Hepatocyte (in vitro differentiated cells): ENCODE measurements at places on chromosomes 4 and X. TPM values are rescaled to one million over a fixed set of nuclear protein-coding genes. Genes with fewer than 3 reads are reported as not detected.

CCDC158 gene
- not detected in 2 replicates for total RNA-seq

DNA sequence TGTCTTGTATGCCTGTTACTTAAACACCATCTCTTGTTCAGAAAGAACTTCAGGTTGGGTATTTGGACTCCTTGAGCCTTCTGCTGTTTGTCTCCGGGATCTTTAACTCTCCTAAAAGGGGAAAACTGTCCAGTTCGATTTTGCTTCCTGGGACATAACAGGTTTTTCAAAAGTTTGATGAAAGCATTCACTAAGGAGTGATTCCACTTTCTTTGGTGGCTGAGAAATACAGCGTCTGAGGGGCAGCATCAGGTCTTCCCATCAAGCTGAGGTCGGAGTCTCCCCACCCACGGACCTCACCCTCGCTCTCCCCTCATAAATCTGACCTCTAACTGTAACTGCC is 1.4 kb downstream of the AFAP1 start:
- DNase-seq, result no peak

WDR17 gene
- total RNA-seq, result 1.1 and 3.1 TPM in 2 replicates

UGT2B11 gene
- total RNA-seq, result 17.1 and 19.5 TPM in 2 replicates

HHIP gene
- total RNA-seq, result 20.2 and 20.8 TPM in 2 replicates

DNA sequence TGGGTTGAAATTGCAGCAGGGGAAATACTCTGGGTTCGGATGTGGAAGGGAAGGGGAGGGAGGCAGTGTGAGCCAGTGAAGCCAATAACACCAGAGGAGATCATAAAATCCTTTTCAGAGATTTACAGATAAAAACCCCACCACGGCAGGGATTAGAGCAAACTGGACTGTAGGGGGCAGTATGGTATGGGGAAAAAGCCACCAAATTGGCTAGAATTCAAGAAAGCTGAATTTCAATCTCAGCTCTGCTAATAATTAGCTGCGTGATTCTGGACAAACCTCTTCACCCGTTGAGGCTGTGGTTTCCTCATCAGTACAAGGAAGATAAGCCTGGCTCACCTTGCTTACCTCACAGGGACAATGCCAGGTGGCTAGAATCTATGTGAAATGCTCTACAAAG is 108.1 kb downstream of the ATG4A start:
- DNase-seq, result peak; percentile 62

- DNase-seq, result no peak
These were observed 107.9 kb downstream of the ZNF827 start for GRCh38 chr4:145830699-145831098.

- DNase-seq, result no peak
These were observed 139.7 kb downstream of the SMIM20 start for GRCh38 chr4:26053761-26054160.

DNA sequence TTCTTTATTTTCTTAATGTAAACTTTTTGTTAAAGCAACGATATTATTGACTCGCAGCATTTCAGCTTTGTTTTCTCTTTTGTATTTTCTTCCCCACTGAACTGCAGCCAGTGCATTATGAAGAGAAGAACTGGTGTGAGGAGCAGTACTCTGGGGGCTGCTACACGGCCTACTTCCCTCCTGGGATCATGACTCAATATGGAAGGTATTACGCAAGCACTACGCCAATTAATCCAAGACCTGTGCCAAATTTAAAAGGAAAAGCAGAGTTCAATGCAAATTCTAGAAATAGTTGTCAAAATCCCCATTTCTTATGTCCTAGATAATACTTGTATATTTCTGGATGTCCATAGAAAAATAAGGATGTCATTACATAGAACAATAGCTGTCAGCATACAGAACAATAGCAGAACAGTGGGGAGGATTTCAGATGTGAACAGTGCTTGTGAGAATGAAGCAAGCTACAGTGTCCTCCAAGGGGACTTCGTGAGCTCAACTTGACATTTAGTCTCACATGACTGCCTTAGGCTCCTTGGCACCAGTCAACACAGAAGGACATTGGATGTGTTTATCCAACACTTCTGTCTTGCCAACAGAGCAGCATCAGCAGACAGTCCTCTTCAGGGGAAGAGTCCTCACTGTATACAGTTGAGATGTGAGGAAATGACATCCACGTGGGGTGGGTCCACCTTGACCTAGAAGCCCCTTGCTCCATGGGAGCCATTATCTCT is 85.9 kb downstream of the MAOA start:
- DNase-seq, result no peak

GRCh38 chrX:155215443-155216178 is 649 bp upstream of the VBP1 start:
- no peak for DNase-seq

GRCh38 chr4:156169861-156170260 is 216.2 kb upstream of the CTSO start:
- DNase-seq, result no peak

SYN1 gene
- 0.43 and 1.2 TPM in 2 replicates for total RNA-seq

DNA sequence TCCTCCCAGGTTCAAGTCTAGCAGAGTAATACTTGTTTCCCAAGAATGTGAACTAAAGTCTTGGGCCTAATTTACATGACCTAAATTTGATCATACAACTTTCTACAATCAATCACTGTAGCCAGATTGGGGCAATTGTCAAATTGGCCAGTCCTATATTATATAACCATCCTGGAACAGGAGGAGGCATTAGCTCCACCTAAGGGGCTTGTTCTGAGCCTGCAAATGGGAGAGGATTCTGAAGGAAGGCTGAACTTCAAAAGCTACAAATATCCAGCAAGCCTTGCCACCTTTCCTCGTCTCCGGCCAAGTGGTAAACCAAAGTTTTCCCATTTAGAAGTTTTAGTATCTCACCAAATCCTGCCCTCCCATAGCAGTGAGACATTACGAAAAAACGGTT is 1289.6 kb upstream of the TENM3 start:
- no peak for DNase-seq

RHOXF2B gene
- not detected in 2 replicates for total RNA-seq

GRCh38 chrX:71181558-71181909 is 36.9 kb downstream of the NLGN3 start:
- DNase-seq, result no peak

GRCh38 chrX:45806410-45807121 is 605.9 kb upstream of the DIPK2B start:
- peak; percentile 24 for DNase-seq

- DNase-seq, result peak; percentile 26
These were observed 65.6 kb downstream of the MRPL1 start for GRCh38 chr4:77927991-77928925.

DNA sequence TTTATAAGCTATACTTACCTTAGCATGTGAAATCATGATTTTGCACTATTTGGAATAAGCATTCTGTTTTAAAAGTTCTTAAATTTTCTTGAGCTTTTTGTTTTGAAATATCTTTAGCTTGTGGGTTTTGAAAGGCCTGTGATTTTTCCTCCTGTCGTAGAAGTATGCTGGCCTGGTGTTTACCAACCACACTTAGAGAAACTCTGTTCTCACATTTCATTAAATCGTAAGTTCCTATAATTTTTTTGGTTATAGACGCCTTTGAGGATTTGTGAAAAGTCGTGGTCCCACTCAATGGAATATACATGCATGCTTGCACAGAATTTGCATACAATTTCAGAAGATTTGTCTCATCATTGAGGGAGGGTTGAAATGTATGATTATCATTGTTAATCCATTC is 63.6 kb downstream of the PDLIM5 start:
- no peak for DNase-seq

- DNase-seq, result no peak
These were observed 116.2 kb downstream of the PDHA2 start for GRCh38 chr4:95956094-95956493.

GRCh38 chrX:40073439-40074054 is 24.2 kb downstream of the BCOR start:
- DNase-seq, result no peak

DNA sequence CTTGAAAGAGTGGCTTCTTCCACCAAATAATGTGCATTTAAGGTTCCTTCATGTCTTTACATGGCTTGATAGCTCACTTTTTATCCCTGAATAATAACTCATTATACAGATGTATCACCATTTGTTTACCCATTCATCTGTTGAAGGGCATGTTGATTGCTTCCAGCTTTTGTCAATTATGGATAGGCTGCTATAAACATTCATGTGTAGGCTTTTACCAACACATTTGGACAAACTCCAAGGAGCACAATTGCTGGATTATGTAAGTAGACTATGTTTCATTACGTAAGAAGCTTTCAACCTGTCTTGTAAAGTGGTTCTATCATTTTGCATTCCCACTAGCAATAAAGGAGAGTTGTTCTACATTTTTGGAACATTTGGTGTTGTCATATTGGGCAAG is 2637.0 kb downstream of the PCDH7 start:
- DNase-seq, result no peak
